ENCODE measurements at places on chromosomes 5 and 9.

- no peak for DNase-seq
These were observed 89.4 kb upstream of the SLC12A2 start for GRCh38 chr5:127994087-127994660.

GRCh38 chr5:177605078-177605477 lies 5.1 kb downstream of the B4GALT7 start:
- no peak for DNase-seq

DNA sequence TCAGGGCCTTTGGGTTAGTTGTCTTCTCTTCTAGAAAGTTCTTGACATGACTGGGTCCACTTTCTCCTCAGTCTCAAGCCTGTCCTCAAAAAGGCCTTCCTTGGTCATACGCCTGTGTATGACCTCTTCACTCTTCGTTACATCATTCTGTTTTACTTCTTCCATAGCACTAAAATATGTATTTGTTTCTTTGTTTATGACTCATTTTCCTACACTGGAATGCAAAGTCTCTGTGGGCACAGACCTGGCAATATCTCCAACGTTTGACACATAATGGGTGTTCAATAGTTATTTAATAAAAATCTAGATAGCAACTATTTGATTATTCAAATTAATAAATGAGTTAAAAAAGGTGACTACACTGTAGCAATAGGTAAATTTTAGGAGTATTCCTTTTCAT lies 85.1 kb downstream of the YIPF5 start:
- DNase-seq = no peak

- no peak for DNase-seq
These were observed 21.8 kb upstream of the ANKH start for GRCh38 chr5:14893381-14893780.

DNA sequence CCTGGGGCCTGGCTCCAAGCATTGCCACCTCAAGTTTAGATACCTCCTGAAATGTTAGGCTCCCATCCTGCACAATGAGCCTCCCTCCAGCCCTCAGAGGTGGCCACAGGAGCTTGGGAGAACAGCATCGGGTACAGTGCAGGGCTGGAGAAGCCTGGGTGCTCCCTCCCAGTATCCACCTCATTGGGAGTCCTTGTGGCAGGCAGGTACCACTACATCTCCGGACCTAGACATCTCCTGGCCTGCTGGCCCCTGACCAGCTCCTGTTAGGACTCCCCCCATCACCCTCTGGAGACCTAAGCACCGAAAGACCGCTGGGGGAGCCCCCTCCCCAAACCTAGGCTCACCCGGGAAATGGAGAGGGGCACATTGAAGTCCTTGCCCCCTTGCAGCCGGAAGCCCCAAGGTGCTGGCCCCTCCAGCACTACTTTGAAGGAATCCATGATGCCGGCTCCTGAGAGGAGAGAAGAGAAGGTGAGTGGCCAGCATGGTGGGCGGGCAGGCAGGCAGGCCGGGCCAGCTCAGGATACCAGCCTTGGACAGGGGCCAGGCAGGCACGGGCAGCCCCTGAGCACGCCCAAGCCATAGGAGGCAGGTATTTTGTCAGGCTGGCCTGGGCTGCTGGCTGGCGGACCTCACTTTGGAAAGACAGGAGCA lies 1.2 kb downstream of the PDLIM7 start:
- peak; percentile 82 for DNase-seq

GRCh38 chr5:9168791-9169556 lies 376.9 kb downstream of the SEMA5A start:
- DNase-seq = no peak

- DNase-seq = no peak
These were observed 30.8 kb downstream of the ARHGAP26 start for GRCh38 chr5:142800776-142801494.

DNA sequence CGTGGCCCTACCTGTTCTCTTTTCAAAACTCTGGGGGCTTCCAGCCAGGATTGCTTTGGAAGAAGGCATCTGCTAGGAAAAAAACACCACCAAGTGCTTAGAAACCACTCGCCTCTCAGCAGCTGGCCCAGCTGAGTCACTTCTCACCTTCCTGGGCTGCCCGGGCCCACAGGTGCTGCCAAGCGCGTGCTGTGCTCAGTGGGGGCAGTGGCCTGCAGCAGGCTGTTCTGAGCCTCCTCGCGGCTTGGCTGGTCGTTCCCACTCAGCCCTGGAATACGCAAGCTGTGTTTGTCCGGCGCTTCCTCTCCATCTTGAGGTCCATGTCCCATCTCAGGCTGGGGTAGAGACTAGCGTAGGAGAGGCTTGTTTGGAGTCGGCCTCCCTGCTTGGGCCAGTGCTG lies 102.5 kb upstream of the FCN2 start:
- DNase-seq = no peak

- no peak for DNase-seq
These were observed 79.3 kb downstream of the ARL15 start for GRCh38 chr5:54230936-54231685.

DNA sequence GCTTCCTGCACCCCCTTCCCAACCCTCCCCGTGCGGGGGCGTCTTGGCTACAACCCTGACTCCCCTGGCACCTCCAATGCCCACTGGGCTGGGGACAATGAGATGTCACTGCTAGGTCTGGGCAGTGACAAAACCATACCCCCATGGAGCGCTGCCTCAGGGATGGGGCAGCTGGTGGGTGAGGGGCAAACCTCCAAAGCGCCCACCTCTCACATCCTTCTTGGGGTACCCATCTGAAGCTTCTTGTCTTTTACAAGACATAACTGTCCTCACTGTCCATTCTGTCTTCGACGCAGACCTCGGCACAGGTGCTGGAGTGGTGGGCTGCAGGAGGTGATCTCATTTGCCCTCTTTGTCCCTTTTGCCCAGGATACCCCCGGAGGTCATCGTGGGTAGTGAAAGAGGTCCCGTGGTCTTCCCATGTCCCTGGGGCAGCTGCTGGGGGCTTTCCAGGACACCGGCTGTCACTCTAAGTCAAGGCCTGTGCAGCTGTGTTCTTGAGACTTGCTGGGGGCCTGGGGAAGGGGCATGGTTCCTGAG lies 27.8 kb upstream of the CSF1R start:
- DNase-seq = no peak

- no peak for DNase-seq
These were observed 87.0 kb downstream of the WNK2 start for GRCh38 chr9:93270976-93271375.

DNA sequence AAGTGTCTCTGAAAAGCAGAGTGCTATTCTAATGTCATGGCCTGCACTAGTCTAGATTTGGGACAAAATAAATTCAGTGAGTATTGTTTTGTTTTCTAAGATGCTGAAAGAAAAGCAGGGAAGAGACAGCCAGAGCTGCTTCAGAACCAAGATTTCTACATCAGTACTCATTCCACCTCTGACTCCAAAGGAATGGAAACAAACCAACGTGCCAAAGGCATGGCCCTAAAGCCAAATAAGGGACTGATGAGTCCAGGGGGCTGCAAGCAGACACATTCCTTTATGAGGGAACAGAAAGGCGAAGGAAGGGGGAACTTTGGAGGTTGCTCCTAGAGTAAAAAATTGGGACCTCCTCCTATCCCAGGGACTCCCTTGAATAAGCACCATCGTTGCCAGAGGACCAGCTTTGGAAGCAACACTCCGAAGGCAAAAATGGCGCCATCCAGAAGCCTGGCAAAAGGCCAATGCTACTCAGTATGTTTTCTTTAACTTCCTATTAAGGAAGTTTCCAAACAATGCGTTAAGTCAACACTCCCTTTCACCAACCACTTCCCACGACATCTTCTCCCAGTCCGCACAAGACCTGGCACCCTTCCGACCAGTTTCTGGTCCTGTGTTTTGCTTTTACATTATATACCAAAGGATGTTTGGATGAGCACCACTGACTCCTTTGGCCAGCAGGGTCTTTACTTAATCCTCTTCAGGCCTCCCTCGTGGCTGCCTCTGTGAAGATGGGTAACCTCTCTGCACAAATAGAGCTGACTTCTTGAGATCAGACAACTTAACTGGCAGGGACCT lies 31.6 kb downstream of the ADAM19 start:
- peak; percentile 77 for DNase-seq

- peak; percentile 83 for DNase-seq
These were observed 54.1 kb downstream of the DUSP1 start for GRCh38 chr5:172716796-172717313.

DNA sequence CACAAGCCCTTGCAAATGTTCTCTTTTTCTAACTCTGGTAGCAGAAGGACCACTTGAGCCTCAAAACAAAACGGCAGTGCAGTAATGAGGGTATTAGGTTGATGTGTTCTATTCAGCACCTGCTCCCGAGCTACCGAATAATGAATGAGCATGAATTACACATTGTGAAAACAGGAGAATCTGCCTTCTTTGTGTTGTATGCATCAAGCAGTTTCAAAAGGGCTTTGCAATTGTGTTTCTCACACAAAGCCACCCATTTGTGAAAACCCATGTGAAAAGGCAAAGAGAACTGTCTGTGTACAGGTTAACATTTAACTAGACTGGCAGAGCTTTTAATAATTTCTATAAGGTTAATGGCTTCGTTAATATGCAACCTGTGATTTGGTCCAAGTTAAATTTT lies 97.8 kb downstream of the STK32A start:
- DNase-seq = no peak

DNA sequence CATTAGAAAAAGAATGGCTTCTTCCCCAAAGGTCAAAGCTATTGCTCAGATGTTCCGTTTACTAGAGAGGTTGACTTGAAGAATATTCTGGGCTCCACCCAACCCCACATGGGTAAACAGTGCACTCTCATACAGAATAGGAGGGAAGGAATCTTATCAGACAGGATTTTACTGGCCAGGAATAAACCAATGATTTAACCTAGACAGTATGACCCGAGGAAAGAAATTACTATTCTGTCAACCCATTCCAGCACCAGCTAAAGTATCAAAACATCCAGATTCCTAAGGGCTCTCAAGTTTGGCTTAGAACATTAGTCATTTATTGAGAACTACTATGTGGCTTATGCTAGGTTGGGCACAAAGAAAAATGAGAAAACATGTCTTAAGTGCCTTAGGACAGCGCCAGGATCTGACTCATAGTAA lies 493.6 kb upstream of the KLF4 start:
- peak; percentile 16 for DNase-seq

DNA sequence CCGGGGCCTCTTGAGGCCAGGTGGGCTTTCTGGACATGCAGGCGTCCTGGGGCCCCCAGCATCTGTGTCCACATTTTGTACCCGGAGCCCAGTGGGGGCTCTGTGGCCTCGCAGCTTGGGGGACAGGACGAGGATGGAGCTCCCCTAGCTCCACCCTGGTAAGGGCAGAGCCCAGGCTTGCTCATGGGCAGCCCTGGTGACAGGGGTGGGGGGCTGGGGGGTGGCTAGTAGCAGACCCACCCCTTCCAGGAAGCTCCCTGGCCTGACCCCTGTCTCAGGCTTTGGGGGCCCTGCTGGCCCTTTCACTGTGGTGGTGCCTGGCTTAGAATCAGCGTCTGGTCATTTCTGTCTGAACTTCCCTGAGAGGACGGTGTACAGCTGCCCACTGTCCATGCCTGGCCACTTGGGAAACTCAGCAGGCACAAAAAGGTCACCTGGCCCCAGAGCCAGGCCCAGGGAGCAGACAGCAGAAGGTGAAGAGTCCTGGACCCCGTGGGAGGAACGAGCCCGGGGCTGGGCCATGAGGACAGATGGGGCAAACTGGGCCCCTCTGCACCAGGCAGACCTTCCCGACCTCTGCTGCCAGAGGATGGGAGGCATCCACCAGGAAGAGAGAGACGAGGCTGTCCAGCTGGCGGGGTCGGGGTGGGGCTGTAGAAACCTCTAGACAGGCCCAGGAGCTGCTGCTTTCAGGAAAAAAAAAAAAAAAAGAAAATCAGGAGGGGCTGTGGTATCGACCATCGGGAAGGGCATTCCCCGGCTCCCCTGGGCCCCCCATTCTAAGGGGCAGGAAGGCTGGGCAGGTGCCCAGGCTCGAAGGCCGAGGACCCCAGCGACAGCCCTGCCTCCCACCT lies 52.8 kb downstream of the EXD3 start:
- no peak for DNase-seq

DNA sequence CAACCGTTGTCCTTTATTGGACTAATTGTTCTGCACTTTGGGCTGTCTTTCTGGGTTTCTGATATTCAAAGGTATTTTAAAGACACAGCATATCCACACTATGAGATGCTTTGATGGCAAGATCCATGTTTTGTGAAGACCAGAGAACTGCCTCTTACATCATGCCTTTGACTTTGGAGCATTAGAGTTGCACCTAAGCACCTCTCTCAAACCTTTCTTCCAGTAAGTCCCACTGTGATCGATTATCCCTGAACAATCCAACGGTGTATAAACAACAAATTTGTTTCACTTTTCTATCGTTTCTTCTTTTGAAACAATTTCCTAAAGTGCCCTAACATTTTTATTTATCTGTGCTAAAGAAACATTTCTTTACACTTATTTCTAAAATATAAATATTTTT lies 144.4 kb downstream of the KCTD16 start:
- no peak for DNase-seq

DNA sequence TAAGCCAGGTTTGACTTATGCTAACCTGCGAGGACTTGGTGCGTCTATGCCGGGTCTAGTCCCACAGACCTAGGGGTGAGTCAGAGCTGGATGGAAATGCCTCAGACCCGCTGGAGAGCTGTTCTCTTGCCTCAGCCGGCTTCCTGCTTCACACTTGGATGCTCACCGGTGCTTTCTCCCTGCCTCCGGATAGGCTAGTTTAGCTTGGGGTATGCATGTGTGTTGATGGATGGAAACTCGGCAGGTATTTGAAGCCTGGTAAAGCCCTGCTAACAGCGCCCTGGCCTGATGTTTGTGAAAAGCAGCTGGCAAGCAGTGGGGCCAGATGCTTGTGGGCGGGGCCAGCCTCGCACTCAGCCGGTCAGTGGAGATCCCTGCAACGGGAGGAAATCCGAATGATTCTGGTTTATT lies 29.3 kb downstream of the PRRC2B start:
- DNase-seq = peak; percentile 83

DNA sequence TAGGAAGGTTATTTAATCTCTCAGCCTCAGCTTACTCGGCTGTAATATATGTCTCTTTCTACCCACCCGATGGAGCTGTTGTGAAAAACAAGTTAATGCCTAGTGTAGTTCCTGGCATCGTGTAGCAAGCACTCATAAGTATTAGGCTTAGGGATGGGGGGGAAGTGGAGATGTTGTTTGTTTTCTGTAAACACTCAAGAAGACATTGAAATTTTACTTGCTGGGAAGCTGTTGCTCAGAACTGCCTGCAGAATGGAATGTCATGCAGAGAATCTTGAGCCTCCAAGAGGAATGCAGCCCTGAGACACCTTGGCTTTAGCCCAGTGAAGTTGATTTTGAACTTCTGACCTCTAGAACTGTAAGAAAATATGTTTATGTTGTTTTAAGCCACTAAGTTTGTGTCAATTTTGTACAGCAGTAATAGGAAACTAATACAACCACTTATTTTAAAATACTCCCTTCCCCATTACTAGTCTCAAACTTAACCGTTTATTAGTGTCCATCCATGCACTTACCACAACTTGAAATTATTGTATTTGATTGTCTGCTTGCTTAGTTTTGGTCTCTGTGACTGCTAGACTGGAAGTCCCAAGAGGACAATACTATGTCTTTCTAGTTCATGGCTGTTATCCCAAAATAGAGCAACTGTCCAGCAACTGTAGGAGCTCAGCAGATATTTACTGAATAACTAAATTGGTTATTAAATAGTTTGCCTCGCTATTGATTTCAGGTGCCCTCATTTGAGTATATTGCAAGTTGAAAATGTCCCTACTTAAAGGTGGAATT lies 53.8 kb downstream of the MFAP3 start:
- DNase-seq = peak; percentile 46

GRCh38 chr5:86532429-86532828 lies 85.3 kb upstream of the COX7C start:
- DNase-seq = no peak

GRCh38 chr5:96562614-96563013 lies 99.6 kb upstream of the CAST start:
- peak; percentile 85 for DNase-seq
